ENCODE measurements at places on chromosomes 5 and 9.

DNA sequence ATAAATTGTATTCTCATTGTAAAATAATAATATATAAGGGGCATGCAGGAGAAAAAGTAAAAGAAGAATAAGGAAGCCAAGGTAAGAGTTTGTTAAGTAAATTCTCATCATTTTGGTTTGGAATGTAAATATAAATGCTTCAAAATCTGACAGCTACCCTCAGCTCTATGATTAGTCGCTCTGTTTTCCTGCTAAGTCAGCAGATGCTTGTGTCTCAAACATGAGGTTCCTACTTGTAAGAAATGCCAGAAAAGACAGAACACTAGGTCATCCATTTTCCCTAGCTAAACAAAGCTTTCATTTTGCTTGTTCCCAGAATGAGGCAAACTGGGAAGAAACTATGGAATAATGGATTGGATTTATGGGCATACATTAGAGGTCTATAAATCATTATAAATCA, 293.1 kb downstream of the DMRTA1 start:
- no peaks in the 10 kb centered on the region for H3K36me3 ChIP-seq
- no peak overlapping the region for H3K27ac ChIP-seq
- H3K27me3 ChIP-seq, result no peaks in the 10 kb centered on the region
- no peak for DNase-seq

GRCh38 chr9:93422977-93423616, 28.4 kb upstream of the FAM120A start:
- no peaks in the 10 kb centered on the region for H3K27me3 ChIP-seq
- H3K27ac ChIP-seq, result no peak overlapping the region
- H3K36me3 ChIP-seq, result no peaks in the 10 kb centered on the region

DNA sequence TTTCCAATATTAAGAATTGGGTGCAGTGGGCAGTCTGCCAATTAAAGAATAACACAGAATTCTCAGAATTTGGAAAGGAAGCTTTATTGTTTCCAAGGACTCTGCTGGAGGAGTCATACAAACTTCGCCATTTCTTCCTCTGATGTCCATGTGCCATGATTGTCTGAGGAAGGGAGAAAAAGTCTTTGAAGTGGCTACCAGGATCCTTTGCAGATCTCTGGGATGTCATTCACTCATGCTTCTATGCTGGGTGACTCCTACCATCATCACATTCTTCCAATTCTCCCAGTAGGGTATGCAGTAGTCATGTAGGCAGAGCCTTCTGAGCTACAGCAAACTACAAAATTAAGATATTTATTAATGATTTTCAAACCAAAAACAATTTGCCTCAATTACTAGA, 3.2 kb upstream of the SMAD5 start:
- H3K4me1 ChIP-seq, result peaks cover 15% of the 10 kb centered on the region
- DNase-seq, result no peak
- H3K36me3 ChIP-seq, result no peaks in the 10 kb centered on the region
- no peak overlapping the region for H3K27ac ChIP-seq
- H3K27me3 ChIP-seq, result no peaks in the 10 kb centered on the region
- H3K4me3 ChIP-seq, result no peak overlapping the region

DNA sequence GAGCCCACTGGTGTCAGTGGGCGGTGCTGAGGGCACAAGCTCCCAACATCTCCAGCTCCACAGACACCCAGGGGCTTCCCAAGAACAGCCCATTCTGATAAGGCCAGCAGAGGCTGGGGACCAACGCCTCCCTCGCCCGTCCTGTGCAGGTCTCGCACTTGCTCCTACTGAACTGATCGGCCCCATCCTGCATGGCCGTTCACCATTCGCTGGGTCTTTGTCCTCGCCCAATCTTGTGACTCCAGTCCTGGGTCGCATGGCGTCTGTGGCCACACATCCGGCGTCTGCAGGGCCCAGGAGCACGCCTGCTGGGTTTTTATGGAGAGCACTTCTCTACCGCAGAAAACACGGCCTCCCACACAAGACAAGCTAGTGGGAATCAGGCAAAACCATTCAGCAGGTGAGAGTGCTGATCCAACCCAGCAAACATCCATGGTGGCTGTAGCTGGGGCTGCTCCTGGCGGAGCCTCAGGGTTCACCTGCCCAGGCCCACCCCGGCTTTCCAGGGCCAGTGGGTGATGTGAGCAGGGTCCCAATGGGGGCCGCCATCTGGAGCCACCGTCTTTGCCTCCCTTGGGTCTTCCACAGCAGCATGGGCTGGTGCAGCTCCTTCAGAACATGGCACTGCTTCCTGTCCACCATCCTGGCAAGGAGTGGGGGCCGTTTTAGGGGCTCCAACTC, 7.4 kb downstream of the LRRC14B start:
- no peaks in the 10 kb centered on the region for H3K36me3 ChIP-seq
- H3K4me3 ChIP-seq, result no peak overlapping the region
- H3K27ac ChIP-seq, result no peak overlapping the region

- no peak overlapping the region for H3K27ac ChIP-seq
- H3K4me3 ChIP-seq, result no peak overlapping the region
- H3K36me3 ChIP-seq, result no peaks in the 10 kb centered on the region
- H3K4me1 ChIP-seq, result peaks cover 40% of the 10 kb centered on the region
- no peaks in the 10 kb centered on the region for H3K27me3 ChIP-seq
- DNase-seq, result no peak
Observed at GRCh38 chr5:81753429-81753828, 2.5 kb upstream of the SSBP2 start.

DNA sequence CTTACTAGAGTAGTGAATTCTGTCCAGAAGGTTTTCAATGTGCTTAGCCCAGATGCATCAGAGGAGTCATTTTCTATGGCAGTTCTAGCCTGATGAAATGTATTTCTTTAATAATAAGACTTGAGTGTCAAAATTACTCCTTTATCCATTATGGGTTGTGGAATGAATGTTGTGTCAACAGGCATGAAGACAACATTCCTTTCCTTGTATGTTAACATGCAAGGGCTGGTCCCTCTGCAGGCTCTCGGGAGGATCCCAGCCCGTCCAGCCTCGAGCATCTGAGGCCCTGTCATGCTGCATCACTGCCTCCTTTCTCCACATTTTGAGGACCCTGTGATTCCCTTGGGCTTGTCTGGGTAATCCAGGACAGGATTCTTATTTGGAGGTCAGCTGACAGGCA, 42.9 kb upstream of the FAM120AOS start:
- H3K4me1 ChIP-seq, result peaks cover 6% of the 10 kb centered on the region
- no peaks in the 10 kb centered on the region for H3K27me3 ChIP-seq
- no peak overlapping the region for H3K4me3 ChIP-seq
- DNase-seq, result no peak
- peaks cover 14% of the 10 kb centered on the region for H3K36me3 ChIP-seq

- H3K27me3 ChIP-seq, result no peaks in the 10 kb centered on the region
- no peak overlapping the region for H3K4me3 ChIP-seq
- H3K36me3 ChIP-seq, result no peaks in the 10 kb centered on the region
- DNase-seq, result no peak
- no peak overlapping the region for H3K27ac ChIP-seq
Observed at GRCh38 chr5:149240354-149240998, 31.2 kb upstream of the AFAP1L1 start.

Measured in body of pancreas (tissue), 4 donors.